ENCODE measurements at places on chromosomes 3 and 15.

GRCh38 chr3:39103324-39103693 is 4.1 kb downstream of the GORASP1 start:
- no peak for DNase-seq

GRCh38 chr3:174101244-174101643 is 703.7 kb downstream of the NLGN1 start:
- no peak for DNase-seq

DNA sequence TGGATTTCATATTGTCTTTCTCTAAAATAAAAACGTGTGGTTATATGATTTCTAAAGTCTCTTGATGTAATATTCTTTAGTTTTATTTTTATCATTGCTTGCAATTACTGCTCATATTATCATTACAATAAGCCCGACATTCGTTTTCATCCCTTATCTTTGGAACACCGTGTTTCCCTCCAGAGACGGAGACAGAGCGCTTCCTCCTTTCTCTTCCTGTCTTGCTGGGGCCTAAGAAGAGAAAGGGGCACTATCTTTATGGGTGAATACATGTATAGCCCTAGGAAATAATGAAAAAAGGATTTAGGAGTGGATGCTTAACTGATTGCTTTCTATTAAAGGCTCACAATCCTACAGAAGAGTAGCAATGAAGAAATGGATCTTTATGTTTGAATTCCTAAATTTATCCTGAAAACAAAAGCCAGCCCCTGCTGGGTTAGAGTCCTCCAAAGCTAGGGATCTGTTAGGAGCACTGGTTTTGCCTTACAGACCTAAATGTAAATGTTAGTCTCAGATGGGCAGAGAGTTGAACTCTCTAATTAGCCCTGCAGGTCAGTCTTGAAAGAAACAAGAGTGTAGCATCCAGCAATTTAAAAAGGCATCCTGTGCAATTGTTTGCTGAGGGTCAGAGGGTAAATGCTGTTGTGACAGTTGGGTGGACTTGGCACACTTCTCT is 145.1 kb downstream of the TP63 start:
- no peak for DNase-seq

- DNase-seq, result peak; percentile 72
Measured at GRCh38 chr15:24772686-24773373, 97.3 kb downstream of the NPAP1 start.

DNA sequence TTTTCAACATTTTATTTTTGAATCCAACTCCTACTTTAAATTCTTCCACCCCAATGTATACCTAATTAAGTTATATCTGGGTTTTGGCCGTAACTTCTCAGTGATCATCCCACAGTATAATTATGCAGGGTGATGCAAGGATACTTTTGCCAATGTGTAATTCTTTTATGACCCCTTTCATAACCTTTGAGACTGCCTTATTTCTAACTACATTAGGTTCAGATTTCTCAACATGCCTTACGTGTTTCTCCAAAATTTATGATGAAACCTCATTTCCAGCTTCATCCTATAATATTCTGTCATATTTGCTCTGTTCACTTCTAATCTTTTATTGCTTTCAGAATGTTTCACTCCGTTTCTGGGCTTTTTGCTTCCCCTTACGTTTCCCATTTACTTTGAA is 1229.6 kb upstream of the ALCAM start:
- no peak for DNase-seq

GRCh38 chr15:93372865-93373223 is 283.8 kb upstream of the RGMA start:
- no peak for DNase-seq

DNA sequence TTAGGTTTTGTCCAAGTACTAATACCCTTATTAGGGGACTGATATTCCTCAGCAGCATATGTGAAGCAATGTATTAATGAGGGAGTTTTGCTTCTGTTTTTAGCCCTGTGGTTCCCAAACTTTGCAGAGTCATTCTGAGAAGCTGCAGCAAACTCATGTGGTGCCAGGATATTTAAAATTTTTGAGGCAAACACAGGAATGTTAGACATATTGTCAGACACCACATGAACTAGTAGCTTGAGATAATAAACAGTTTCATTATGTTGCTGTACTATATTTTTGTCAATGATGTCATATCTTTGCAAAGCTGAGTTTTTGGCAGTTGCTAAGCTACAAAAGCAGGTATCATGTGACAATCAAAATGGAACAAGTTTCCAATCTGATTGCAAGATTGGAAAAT is 36.6 kb downstream of the ATP6V1A start:
- DNase-seq, result no peak

- no peak for DNase-seq
Measured at GRCh38 chr15:70235347-70235746, 137.6 kb upstream of the TLE3 start.

DNA sequence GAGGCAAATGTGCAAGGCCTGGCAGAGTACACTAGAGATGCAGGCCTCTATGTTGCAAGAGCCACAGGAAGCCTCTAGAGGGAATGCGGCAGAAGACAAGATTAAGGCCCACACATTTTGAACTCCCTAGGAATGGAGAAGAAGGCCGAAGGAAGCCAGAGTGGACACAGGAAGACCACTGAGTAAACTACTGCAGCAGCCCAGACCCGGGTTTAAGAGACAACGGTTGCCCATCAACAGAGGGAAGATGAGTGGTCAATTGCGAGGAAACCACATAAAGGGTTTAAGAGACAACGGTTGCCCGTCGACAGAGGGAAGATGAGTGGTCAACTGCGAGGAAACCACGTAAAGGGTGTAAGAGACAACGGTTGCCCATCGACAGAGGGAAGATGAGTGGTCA is 14.6 kb downstream of the CHSY1 start:
- DNase-seq, result no peak

GRCh38 chr15:75532413-75533250 is 46.5 kb downstream of the PTPN9 start:
- no peak for DNase-seq

GRCh38 chr3:107512108-107512507 is 10.7 kb upstream of the BBX start:
- no peak for DNase-seq

- DNase-seq, result no peak
Measured at GRCh38 chr3:123411340-123412040, 37.4 kb downstream of the ADCY5 start.

DNA sequence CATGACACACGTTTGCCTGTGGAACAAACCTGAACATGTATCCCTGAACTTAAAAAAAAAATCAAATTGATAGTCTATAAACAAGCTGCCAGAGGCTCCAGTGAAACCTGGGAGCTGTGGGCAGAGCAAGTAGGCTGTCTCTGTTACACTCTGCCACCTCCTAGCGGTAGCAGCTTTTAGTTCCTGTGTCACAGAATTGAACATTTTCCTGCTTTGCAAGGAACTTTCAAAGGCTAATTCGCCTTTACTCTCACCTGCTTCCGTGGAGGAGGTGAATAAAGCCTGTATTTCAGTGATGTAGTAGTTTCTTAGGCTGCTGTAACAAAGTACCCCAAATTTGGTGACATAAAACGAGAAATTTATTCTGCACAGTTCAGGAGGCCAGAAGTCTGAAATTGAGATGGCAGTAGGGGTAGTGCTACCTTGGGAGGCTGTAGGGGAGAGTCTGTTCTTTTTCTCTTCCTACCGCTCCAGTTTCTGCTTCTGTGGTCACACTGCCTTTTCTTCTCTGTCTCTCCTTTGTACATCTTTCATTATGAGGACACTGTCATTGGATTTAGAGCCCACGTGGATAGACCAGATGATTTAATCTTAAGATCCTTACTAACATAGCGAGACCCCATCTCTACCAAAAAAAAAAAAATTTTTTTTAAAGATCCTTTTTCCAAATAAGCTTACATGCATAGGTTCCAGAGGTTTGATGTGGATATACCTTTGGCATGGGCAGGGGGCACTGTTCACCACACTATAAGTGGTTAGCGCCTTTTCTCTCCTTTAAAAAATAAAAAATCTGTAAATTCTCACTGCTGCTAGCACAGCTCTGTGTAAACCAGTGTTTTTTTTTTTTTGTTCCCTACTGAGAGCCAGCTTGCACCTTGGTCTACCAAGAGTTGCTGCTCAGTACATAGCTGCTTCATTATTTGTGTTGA is 25.3 kb downstream of the FBXO22 start:
- DNase-seq, result no peak

DNA sequence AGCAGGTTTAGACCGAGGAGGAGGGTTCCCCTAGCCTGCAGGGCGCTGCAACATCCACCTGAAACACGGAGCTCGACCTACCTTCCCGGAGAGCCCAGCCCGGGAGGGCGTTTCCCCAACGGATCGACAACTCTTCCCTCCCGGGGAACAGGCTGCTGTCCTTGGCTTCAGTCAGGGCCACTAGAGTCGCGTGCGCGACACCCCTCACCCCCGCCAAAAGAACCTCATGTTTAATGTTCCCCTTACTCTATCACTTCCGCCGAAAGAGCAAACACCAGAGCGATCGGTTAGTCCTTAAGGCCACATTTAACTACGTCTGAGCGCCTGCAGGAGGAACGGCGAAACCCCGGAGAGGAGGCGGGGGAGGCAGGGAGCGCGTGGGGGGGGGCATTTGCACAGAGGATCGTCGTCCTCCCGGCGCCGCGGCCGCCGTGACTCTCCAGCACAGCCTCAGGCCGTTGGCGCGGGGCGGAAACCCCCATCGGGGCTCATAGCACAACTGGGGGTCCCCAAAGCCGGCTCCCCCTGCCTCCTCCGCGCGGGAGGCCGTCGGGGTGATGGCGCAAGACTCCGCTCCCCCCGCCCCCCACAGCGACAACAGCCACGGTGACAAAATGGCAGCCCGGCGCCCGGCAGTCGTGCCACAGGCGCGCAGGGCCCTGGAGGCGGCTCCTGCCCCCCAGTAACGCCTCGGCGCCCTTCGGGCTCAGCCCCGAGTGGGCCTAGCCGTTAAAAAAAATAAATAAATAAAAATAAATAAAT is 3.2 kb downstream of the ANP32A start:
- DNase-seq, result peak; percentile 75

DNA sequence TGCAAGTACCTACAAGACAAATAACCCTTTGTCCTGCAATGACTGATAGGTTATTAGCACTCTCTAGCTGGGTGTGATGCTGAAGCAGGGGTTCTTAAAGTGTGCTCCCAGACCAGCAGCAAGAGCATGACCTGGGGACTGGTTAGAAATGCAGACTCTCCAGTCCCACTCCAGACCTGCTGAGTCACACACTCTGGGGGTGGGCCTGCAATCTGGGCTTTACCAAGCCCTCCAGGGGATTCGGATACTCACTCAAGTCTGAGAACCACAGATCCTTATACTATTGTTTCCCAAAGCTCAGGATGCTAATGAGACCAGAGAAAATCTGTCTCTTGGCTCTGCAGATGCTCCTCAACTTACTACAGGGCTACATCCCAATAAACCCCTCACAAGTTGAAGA is 142.1 kb upstream of the RAD18 start:
- no peak for DNase-seq

GRCh38 chr3:16257309-16257708 is 7.4 kb downstream of the DPH3 start:
- DNase-seq, result no peak

DNA sequence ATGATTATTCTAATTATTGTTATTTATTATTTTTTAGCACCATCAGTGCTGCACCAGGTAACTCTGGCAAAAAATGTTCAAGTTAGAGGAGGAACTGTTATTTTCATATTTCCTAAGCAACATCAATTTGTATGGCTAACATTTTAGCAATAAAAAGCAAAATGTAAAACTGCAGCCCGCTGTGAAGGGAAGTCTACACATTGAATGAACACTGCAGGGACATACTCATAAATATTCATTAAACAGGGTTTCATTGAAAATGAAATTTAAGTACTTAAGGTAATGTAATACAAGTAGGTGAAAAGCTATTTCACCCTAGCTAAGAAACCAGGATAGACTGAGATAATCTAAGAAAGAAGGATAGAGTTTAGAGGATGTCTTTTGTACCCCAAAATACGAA is 532.7 kb downstream of the NLGN1 start:
- DNase-seq, result no peak

GRCh38 chr15:76098685-76099084 is 38.9 kb downstream of the TMEM266 start:
- no peak for DNase-seq

- peak; percentile 90 for DNase-seq
Measured at GRCh38 chr3:51669241-51670052, 1.6 kb upstream of the TEX264 start.

- DNase-seq, result peak; percentile 76
Measured at GRCh38 chr15:38389924-38390542, 63.9 kb upstream of the FAM98B start.

- no peak for DNase-seq
Measured at GRCh38 chr3:101722394-101723173, 1.8 kb upstream of the CEP97 start.

GRCh38 chr3:105883798-105884377 is 15.1 kb upstream of the CBLB start:
- DNase-seq, result no peak

DNA sequence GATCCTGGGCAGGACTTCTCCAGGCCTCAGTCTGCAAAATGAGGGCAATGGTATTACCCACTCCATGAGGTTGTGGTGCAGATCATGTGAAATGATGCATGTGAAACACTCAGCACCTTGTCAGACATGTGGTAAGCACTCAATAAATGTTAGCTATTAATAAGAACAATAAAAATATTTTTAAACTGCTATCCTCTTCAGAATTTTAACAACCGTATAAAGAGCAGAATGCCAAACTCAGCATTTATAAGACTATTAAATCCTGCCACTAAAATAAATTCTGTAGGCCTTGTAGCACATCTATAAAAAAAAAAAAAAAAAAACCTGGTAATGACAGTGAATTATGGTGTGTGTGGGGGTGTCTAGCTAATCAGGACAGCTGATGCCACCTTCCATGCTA is 213.9 kb upstream of the UMPS start:
- no peak for DNase-seq

- no peak for DNase-seq
Measured at GRCh38 chr3:179732661-179733348, 80.0 kb downstream of the USP13 start.

GRCh38 chr3:15345608-15346137 is 13.3 kb upstream of the SH3BP5 start:
- DNase-seq, result no peak

DNA sequence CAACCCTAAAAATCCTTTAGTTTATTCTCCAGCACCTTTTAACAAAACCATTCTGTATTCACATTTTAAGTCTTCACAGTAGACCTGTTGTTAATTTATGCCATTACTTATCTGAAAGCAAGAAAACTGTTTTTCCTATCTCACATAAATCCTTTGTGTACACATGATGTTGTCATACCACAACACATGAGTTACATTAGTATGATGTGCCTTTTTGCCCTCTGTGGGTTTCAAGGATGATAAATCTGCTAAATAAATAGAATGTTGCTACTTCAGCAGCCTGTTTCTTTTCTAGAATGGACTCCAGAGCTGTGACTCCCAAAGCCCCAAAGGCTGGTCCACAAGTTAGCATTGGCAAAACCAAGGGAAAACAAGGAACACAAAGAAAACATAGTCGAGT is 151.6 kb downstream of the SERPINI1 start:
- DNase-seq, result no peak

DNA sequence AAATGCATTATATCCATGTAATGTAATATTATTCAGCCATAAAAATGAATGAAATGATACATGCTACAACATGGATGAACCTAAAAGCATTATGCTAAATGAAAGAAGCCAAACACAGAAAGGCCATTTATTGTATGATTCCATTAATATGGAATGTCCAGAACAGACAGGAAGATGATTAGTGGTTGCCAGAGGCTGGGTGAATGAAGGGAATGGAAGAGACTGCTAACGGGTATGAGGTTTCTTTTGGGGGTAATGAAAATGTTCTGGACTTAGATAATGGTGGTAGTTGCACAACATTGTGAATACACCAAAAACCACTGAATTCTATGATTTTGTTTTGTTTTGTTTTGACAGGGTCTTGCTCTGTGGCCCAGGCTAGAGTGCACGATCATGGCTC is 61.6 kb upstream of the MAP4 start:
- no peak for DNase-seq

Measured in mesothelial cell of epicardium (in vitro differentiated cells).